ENCODE measurements at places on chromosomes 1 and 21.

GRCh38 chr1:226199971-226200370 lies 13.4 kb upstream of the ACBD3 start:
- no peak for DNase-seq

DNA sequence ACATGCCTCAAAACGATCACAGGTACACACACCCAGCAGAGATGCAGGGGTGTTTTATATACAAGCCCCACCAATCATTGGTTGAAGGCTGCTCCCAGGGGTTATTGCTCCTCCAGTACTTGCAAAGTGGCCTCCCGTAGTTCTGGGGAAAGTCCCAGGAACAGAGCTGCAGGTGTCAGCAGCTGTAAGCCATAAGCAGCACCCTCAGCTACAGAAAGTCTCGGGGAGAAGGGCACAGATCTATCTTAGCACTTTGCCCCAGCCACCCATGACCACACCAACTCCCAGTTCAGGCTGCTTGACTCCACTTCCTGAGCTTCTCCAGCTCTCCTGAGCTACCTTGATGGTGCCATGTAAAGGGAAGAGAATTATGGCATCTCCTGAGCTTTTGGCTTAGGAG lies 222.7 kb upstream of the GJB5 start:
- no peak for DNase-seq

DNA sequence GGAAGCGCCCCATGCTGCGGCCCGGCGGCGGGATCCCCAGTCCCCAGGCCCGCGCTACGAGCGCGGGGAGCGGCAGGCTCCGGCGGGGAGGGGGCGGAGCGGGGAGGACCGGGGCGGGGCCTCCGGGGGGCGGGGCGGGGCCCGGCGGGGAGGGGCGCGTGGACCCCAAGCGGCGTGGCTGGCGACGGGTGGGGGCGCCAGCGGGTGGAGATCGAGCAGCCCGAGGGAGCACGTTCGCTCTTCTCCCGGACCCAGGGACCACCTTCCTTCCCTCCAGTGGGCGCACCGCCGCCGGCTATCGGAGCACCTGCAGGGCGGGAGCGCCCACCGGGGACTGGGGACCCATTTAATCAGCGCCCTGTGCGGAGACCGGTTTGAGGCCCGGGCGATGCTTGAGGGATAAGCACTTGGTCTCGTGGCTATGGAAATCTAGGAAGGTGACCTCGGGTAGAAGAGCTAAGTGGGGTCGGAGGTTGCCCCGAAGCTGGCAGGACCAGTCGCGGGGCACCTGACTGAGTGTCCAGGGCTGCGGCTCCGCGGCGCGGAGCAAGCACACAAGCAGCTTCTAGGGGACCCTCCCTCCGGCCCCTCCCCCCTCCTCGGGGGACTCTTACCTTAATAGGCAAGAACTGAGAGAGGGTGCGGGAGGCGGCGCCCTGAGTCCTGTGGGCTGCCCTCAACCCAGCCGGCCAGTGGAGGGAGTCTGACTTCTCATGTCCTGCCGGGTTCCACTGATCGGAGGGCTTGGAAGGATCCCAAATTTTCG lies at the start of gene TSPAN2:
TSS of gene TSPAN2 (minus strand) at position 84 of the 766 bp plus-strand sequence. CDS start at position 13, 71 bp downstream.
- peak; percentile 22 for DNase-seq

DNA sequence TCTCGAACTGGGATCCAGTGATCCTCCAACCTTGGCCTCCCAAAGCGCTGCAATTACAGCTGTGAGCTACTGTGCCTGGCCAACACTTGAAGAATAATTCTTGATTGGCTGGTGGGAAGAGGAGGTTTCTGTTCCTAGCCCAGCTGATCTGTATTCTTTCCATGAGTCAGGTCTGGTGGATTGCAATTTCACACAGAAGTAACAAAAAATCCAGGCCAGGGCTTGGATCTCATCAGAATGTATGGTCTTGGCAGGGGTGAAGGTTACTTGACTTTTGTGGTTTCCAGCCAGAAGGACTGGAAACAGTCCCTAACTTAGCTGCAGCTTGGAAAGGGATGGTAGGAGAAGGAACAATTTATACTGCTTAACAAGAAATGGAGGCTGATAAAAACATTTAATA lies 5.1 kb upstream of the HP1BP3 start:
- DNase-seq: no peak

DNA sequence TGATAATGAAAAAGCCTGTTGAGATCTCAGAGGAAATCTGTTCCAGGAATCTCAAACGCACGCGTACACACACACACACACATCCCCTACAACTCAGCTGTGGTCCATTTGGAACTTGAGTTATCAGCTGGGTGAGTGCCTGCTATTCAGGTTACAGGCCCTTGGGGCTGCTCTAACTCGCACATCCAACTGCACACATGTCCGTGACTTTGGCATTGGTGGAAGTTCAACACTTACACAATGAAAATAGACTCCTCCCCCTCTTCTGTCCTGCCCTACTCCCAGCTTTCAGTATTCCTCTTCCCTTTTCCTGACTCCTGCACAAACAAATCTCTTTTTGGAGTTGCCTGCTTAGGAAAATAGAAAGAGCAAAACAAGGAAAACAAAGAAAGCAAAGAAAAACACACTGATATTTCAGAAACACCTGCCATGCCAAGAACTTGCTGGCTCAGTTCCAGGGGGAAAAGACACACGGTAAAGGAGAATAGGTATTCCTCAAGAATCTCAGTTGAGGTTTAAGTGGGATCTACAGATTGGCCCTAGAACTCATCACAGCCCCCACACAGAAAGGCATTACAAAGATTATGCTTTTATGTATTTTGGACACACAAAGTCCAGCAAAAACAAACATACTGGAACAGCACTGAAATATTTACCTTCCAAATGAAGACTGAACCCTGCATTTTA lies 140.9 kb downstream of the TGFBR3 start:
- peak; percentile 52 for DNase-seq

DNA sequence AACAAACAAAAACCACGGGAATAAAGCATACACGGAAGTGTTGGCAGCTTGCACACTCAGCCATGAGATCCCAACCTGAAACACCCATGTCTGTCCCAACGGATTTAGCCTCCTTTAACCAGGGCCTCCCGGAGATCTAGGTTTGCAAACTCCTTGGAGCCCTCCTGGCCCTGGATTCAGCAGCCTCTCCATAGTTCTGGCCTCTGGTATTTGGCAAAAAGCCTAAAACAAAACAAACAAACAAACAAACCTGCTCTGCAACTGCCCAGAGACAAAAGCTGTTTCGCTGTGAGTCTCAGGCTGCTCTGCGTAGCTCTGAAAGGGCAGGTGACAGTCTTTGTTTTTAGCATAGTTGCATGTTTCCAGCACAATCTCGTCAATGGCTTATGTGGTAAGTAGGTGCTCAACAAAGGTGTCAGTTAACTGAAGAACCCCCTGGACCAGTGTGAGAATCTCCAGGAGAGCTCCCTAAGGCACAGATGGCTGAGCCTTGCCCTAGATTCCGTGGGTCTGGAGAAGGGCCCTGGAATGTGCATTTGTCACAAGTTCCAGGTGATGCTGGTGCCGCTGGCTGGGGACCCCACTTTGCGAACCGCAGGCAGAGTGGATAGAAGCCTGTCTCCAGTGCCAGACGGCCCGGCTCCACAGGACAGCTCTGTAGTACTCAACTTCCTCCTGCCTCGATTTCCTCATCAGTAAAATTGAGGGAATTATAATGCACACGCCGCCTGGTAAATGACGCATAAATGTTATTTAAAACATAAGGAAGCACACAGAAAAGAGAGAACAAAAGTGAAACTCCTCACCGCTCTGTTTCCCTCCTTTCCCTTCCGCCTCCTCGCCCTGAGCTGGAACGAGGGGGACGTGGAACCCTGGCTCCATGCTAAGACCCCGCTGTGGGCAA lies 86.2 kb downstream of the RIPK4 start:
- DNase-seq: peak; percentile 57

DNA sequence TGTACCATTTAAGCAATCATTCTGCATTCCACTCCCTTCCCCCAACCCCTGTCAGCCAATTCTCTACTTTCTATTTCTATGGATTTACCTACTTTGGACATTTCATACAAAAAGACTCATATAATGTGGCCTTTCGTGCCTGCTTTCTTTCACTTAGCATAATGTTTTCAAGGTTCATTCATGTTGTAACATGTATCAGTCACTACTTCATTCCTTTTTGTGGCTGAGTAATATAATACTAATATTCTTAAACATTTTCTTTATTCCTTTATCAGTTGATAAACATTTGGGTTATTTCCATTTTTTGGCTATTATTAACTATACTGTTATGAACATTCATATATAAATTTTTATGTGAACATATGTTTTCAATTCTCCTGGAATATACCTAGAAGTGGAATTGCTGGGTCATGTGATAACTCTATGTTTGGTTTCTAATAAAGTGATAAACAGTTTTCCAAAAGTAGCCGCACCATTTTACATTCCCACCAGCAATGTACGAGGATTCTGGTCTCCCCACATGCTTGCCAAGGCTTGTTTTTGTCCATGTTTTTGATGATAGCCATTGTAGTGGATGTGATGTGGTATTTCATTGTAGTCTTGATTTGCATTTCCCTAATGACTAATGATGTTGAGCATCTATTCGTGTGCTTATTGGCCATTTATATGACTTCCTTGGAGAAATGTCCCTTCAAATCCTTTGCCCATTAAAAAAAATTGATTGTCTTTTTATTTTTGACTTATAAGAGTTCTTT lies 61.9 kb upstream of the GNG12 start:
- no peak for DNase-seq

GRCh38 chr1:61208172-61208571 lies 125.8 kb downstream of the NFIA start:
- no peak for DNase-seq

DNA sequence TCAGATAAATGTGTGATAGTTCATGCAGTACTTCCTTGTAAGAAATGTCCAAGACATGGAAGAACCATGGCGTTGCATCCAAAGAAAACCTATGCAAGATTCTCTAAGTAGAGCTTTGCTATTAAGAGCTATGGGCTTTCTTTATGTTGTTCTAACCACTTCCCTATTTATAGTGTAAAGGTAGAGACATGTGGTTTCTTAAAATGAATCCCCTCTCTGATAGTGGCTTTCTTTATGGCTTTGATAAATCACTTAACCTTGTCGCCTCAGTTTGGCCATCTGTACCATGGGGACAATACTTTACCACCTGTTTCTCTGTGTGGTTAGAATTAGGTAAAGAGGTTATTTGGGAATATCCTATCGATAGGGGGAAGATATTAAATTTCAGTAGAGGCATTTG lies 305.5 kb downstream of the NFIA start:
- no peak for DNase-seq

DNA sequence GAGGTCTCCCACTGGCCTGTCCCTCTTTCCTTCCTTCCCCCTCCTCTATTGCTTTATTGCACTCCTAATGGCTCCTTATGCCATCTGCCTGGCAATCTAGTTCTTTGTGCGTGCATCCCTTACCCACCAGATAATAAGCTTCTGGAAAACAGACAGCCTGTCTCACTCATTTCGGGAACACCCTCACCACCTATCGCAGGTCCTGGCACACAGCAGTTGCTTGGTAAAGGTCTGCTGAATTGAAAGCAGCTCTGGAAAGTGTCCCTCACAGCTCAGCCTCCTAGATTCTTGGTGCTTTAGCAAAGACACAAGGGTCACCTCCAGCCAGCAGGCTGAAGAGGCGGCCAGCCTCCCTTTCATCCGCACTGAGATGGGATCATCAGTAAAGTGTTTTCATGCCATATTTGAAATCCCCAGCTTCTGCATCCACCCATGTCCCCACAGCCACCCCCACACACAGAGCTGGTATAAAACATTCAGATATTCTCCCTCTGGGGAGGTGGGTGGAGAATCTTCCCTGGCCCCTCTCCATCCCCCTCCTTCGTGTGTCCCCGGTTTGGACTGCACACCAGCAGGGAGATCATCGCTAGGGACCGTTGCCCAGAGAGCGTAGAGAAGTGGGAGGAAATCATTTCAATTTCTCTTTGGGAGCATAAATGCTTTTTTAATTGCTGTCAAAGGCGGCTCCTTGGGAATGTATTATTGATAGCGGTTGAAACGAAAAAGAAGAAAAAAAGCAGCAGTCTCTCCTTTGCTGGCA lies 29.1 kb upstream of the ATP2B4 start:
- DNase-seq: no peak

- no peak for DNase-seq
Measured at GRCh38 chr1:221780175-221780574, 38.3 kb upstream of the DUSP10 start.

- DNase-seq: no peak
Measured at GRCh38 chr1:86429835-86430234, 5.9 kb downstream of the CLCA2 start.

DNA sequence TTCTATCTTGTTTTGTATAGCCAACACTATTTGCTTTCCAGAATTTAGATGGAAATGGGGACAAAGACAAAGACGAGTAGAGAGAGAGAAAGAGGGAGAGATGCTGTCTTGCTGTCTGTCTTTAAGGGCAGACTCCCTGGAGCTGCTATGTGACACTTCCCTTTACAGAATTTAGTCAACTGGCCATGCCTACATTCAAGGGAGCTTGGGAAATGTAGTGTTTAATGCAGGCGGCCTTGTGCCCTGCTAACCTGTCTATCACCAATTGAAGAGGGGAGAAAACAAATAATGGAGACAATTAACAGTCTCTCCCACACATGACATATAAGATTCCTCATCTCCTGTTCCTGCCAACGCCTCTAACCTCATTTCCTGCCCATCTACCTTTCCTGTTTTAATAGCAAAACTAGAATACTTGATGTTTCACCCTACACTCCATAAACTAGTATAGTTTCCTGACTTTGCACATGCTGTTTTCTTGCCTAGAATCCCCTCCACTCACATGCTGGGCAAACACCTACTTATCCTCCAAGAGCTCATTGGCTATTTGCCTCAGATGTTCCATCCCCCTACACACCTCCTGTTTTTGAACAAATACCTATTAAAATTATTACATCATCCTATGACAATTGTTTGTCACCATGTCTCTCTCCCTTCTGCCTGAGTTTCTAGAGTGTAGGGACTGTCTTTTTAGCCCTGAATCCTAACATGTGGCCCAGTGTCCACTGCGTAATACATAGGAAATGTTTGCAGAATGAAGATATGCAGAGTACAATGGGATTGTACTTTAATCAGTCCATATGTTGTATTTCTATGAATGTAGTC lies 117.2 kb downstream of the SLC25A24 start:
- no peak for DNase-seq
